PC-3 (cell line): ENCODE measurements at places on chromosomes 2 and 18.

GRCh38 chr2:117523711-117524238 is 290.7 kb upstream of the DDX18 start:
- DNase-seq: no peak

- DNase-seq: no peak
Measured at GRCh38 chr2:16821692-16822091, 156.1 kb upstream of the CYRIA start.

DNA sequence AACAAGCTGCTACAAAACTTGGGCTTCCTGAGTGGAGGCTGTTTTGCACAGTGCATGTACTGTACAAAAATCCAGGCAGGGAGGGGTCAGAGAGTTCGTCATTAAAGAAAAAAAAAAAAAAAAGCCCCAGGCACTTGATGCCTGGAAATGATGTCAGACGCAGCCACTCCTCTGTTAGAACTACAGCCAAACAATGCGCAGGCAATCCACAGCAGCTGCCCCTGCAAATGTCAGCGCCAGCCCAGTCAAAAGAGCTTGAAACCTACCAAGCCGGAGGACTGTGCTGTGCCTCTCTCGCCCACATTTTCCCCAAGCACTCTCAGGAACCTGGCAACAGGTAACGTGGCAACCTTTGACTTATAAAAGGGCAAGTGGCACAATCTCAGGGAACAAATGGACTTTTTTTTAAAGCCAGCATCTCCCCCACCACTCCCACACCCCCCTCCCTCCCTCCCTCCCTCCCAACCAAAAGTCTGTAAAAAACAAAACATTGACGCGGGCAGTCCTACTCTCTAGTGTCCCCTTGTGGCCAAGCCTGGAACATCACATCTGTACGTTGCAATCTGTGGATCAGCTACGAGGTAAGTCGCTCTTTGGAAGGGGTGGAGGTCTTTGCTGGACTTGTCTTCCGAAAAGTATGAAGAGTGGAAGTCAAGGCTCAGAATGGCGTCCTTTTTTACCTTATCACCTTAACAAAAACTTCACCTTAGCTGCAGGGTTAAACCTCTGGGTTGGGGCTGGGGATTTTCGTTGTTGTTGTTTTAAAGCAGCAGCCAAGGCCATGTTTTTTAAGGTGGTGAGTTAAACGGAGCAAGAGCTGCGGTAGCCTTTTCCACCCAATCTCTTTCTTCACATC is 144.2 kb downstream of the TGIF1 start:
- peak; percentile 94 for DNase-seq

- peak; percentile 38 for DNase-seq
Measured at GRCh38 chr2:242075696-242076095, 206.2 kb downstream of the RTP5 start.

- DNase-seq: peak; percentile 93
Measured at GRCh38 chr2:158724803-158725381, 70.2 kb upstream of the DAPL1 start.

- DNase-seq: no peak
Measured at GRCh38 chr2:26168785-26169184, 4.1 kb upstream of the GAREM2 start.

GRCh38 chr18:78920456-78921138 is 59.0 kb upstream of the SALL3 start:
- DNase-seq: no peak

- no peak for DNase-seq
Measured at GRCh38 chr2:163312713-163313112, 423.1 kb downstream of the FIGN start.

GRCh38 chr2:218999881-219000568 is 6.8 kb upstream of the CRYBA2 start:
- no peak for DNase-seq

GRCh38 chr2:163778045-163778781 is 42.4 kb upstream of the FIGN start:
- peak; percentile 97 for DNase-seq

DNA sequence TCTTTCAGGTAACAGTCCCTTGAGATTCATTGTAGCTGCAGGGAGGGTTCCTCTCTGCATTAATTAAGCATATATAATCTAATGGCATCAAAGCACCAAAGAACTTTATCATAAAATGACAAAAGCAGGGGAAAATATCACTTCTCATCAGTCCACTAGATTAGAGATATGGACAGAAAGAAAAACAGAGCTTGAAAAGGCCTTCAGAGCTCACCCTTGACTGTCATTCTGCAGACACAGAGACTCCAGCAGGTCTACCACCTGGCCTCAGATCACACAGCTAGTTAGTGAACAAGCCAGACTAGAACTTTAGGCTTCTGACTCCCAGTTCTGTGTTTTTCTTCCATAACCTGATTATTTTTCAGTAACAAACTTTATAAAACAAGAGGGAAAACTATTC is 88.5 kb downstream of the FIGN start:
- DNase-seq: no peak

GRCh38 chr18:55420665-55421307 is 167.2 kb downstream of the TCF4 start:
- DNase-seq: no peak

- DNase-seq: no peak
Measured at GRCh38 chr2:60926741-60927552, 45.6 kb downstream of the REL start.

DNA sequence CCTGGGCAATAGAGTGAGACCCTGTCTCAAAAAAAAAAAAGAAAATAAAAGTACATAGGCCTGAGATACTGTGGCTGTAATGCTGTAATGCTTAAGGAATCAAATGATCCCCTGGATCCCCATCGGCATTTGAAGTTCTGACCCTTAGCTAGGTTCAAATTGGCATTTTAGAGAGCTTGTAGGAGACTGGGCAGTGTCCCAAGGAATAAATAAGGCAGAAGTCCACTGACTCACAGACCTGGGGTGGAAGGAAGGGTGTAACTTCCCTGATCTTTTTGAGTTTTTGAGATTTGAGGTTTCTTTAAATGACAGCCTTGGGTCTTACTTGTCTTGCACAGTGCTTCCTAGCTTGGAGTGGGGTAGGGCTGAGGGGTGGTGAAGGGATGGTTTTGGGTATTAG is 553.7 kb downstream of the SLC4A3 start:
- DNase-seq: peak; percentile 39

GRCh38 chr2:173291412-173291811 is 63.3 kb upstream of the CDCA7 start:
- DNase-seq: no peak

- peak; percentile 93 for DNase-seq
Measured at GRCh38 chr2:212021947-212022346, 516.7 kb downstream of the ERBB4 start.

DNA sequence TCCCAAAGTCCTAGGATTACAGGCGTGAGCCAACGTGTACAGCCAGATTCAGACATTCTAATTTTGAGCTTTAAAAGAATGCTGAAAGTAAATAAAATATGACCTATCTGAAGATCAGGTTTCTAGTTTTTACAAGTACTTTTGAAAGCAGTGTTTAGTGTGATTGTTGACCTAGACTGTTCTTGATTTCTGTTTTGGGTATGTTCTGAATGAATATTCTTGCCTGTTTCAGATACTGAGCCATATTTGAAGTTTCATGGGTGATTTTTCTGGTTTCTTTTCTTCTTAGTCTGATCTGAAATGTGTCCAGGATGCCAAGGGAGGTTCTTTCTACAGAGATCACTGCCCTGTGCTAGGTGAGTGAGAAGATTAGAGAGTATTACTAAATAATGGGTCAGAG is 37.2 kb downstream of the MIB1 start:
- no peak for DNase-seq
